Endothelial cell (in vitro differentiated cells): ENCODE measurements at places on chromosomes 7 and 10. TPM values are rescaled to one million over a fixed set of nuclear protein-coding genes. Genes with fewer than 3 reads are reported as not detected.

EN2 gene
- 2.1 TPM for total RNA-seq

RPEL1 gene
- not detected for total RNA-seq

BCCIP gene
- total RNA-seq = 39.4 TPM

SH2B2 gene
- total RNA-seq = 2.6 TPM

- no peak for DNase-seq
- no peaks in the 10 kb centered on the region for H3K36me3 ChIP-seq
- H3K27me3 ChIP-seq = no peaks in the 10 kb centered on the region
- no peak overlapping the region for H3K4me3 ChIP-seq
Observed at GRCh38 chr7:3697472-3697871, 396.4 kb downstream of the SDK1 start.

DNA sequence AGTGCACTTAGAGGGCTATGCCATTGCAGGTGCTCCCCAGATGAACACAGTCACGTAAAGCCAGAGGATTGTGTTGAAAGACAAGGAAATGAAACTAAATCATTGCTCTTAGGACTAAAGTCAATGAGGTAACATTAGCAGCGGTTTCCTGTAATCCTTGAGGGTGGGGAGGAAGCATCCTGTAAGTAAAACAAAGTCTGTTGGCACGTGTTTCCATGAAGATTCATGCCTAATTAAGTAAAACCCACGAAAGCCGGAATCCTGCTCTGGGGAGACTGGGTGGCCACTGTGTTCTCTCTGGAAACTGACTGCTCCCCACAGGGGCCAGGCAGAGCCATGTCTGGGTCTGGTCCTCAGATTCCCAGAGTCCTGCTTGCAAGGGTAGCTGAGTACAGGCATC, 18.3 kb downstream of the STEAP1B start:
- no peak for DNase-seq
- H3K36me3 ChIP-seq = peaks cover 8% of the 10 kb centered on the region
- no peak overlapping the region for H3K4me3 ChIP-seq
- H3K4me1 ChIP-seq = peaks cover 30% of the 10 kb centered on the region

- no peaks in the 10 kb centered on the region for H3K36me3 ChIP-seq
- H3K27me3 ChIP-seq = peaks cover 4% of the 10 kb centered on the region
- no peak for DNase-seq
- peaks cover 3% of the 10 kb centered on the region for H3K4me1 ChIP-seq
- no peak overlapping the region for H3K27ac ChIP-seq
Observed at GRCh38 chr10:48199580-48200377, 74.7 kb downstream of the FRMPD2 start.

DNA sequence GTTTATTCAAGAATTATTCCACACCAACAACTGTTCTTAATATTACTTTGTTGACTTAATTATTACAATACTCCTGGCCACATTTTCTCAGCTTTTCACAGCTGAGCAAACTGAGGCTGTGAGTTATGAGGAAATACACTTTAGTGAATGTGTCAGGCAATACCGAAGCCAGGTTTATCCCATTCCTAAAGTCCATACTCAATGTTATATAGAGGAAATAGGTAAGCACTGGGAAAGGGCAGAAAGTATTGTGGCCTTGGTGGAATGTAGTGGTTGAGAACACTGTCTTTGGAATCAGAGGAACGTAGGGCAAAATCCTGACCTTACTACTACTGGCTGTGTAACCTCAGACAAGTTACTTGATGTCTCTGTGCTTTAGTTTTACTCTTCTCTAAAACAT, 110.8 kb downstream of the CD36 start:
- no peaks in the 10 kb centered on the region for H3K4me1 ChIP-seq
- no peak overlapping the region for H3K4me3 ChIP-seq
- no peak for DNase-seq
- no peak overlapping the region for H3K27ac ChIP-seq
- no peaks in the 10 kb centered on the region for H3K36me3 ChIP-seq
- no peaks in the 10 kb centered on the region for H3K27me3 ChIP-seq

- H3K27me3 ChIP-seq = peaks cover 2% of the 10 kb centered on the region
- no peak overlapping the region for H3K4me3 ChIP-seq
- H3K27ac ChIP-seq = no peak overlapping the region
- H3K36me3 ChIP-seq = no peaks in the 10 kb centered on the region
- DNase-seq = no peak
Observed at GRCh38 chr7:120996988-120997345, 8.5 kb downstream of the CPED1 start.

- no peak overlapping the region for H3K27ac ChIP-seq
- H3K4me1 ChIP-seq = peaks cover 9% of the 10 kb centered on the region
- peaks cover 4% of the 10 kb centered on the region for H3K36me3 ChIP-seq
- peak overlapping the region; percentile 83 for H3K4me3 ChIP-seq
Observed at GRCh38 chr10:77638321-77639101, 903 bp upstream of the KCNMA1 start.

DNA sequence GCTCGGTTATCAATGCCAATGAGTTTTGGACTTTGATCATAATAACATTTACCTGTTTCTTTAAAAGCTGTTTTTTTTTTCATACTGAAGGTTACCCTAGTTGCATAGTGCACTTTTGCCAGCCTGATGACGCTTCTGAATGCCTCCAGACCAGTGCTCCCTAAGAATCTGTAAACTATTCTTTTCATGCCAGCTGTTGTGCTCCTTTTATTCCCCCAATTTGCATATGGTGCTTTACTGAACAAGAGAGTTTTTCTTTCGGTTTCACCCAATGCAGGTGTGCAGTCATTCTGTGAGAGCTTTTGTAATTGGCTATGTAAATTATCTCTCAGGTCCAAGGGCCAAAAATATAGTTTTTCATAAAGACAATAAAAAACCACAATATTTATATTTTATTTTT, 48.1 kb upstream of the GLCCI1 start:
- H3K36me3 ChIP-seq = no peaks in the 10 kb centered on the region
- no peak overlapping the region for H3K27ac ChIP-seq
- DNase-seq = no peak
- H3K4me1 ChIP-seq = no peaks in the 10 kb centered on the region
- H3K4me3 ChIP-seq = no peak overlapping the region

DNA sequence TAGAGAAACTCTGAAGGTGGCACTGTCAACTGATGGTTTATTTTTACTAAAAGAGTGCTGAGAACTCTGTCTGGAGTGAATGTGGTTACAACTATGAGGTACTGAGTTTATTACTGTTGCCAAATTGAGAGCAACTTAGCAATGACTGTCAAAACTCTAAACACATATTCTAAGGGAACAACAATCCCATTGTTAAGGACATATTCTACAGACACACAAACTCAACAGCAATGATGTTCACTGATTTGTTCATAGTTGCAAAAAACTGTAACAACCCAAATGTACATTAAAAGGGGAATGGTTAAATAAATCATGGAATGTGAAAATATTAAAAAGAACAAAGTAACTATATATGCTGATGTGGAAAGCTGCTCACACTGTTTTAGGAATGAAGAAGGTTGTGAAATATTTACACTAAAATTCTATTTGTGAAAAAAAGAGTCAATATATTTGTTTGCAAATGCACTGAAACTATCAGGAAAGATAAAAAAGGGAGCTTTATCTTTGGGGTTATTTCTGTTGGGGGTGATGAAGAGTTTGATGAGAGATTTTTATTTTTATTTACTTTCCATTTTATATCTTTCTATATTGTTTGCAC, 12.9 kb downstream of the PON2 start:
- H3K4me3 ChIP-seq = no peak overlapping the region
- no peak for DNase-seq
- peaks cover 28% of the 10 kb centered on the region for H3K4me1 ChIP-seq
- H3K27me3 ChIP-seq = peaks cover 2% of the 10 kb centered on the region
- peak overlapping the region; percentile 79 for H3K27ac ChIP-seq

- H3K4me3 ChIP-seq = no peak overlapping the region
- peaks cover 11% of the 10 kb centered on the region for H3K27me3 ChIP-seq
- DNase-seq = no peak
- H3K36me3 ChIP-seq = peaks cover 76% of the 10 kb centered on the region
- peaks cover 54% of the 10 kb centered on the region for H3K4me1 ChIP-seq
- peak overlapping the region; percentile 55 for H3K27ac ChIP-seq
Observed at GRCh38 chr7:99622596-99622995, 5.8 kb downstream of the ZSCAN25 start.

DNA sequence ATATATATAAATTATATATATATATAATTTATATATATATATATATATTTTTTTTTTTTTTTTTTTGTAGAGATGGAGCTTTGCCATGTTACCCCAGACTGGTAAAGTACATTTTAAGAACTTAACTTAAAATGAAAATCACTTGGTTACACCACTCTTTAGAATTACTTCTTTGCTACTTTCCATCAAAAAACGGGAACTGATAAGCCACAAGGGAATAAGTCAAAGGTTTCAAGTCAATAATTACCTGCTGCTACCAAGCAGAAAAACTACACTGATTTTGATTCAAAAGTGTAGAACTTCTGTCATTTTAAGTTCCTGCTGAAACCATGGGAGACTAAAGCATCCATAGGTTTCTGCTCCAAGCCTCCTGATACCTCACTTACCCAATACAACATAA, 12.2 kb downstream of the PPA1 start:
- no peak overlapping the region for H3K4me3 ChIP-seq
- H3K27ac ChIP-seq = no peak overlapping the region
- peaks cover 2% of the 10 kb centered on the region for H3K4me1 ChIP-seq
- H3K36me3 ChIP-seq = peaks cover 5% of the 10 kb centered on the region
- peaks cover 1% of the 10 kb centered on the region for H3K27me3 ChIP-seq

- H3K4me1 ChIP-seq = peaks cover 6% of the 10 kb centered on the region
- no peak for DNase-seq
- no peak overlapping the region for H3K4me3 ChIP-seq
Observed at GRCh38 chr7:55469721-55470120, 102.6 kb downstream of the VOPP1 start.

DNA sequence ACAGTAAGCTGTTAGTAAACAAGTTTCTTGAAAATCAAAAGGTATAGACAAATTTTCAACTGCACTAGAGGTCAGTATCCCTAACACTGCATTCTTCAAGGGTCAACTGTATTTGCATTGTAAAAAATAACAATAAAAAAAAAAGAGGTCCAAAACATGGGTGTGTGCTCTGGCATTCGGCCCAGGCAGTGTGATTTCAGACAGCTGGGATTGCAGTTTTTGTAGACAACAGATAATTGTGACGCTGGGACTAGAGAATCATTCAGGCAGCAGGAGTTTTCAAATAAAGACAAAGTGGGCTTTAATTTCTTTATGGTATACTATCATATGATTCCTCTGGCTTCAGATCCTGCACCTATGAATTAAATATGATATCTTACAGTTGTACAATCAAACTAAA, 543.2 kb upstream of the SEMA3D start:
- no peaks in the 10 kb centered on the region for H3K36me3 ChIP-seq
- H3K27ac ChIP-seq = no peak overlapping the region
- no peaks in the 10 kb centered on the region for H3K4me1 ChIP-seq

DNA sequence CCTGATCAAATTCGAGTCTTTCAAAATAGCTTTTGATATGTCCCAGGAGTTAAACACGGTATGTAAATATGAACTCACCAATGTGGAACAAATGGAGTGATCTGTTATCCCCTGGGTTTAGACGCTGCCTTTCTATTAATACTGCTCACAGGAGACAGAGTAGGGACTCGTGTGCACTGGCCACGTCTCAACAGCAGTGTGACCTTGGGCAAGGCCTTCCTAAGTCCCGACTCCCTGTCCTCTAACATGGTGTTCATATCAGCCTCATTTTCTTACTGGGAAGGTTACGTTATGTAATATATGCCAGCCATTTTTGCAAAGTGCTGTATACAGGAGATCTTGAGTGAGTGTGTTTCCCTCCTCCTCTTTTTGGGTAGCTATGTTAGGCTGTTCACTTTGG, 1.8 kb downstream of the WDR37 start:
- peak overlapping the region; percentile 98 for H3K4me3 ChIP-seq
- H3K36me3 ChIP-seq = peaks cover 8% of the 10 kb centered on the region
- peaks cover 62% of the 10 kb centered on the region for H3K4me1 ChIP-seq

- H3K36me3 ChIP-seq = no peaks in the 10 kb centered on the region
- H3K4me3 ChIP-seq = no peak overlapping the region
- H3K27me3 ChIP-seq = peaks cover 2% of the 10 kb centered on the region
- H3K27ac ChIP-seq = no peak overlapping the region
Observed at GRCh38 chr7:114627231-114627630, 212.6 kb downstream of the FOXP2 start.

- DNase-seq = no peak
- peaks cover 13% of the 10 kb centered on the region for H3K4me1 ChIP-seq
- no peak overlapping the region for H3K4me3 ChIP-seq
- H3K36me3 ChIP-seq = no peaks in the 10 kb centered on the region
Observed at GRCh38 chr10:83076443-83076842, 1062.9 kb upstream of the GHITM start.

DNA sequence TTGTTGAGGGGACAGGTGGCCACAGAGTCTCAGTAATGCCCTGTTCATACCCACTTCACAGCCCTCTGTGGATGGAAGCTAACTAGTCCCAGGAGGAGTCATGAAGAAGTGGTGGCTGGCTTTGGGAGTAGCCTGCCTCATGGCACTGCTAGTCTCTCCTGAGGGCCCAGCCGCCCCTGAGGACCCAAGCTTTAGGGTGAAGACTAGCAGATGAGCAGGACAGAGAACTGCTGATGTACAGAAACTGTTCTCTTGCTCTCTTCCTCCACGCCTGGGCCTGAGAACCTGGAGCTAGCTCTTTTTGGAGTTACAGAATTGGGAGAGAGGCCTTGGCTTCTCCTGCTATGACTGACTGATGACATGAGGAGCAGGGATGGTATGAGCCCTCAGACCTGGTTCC, 99.2 kb downstream of the RAMP3 start:
- H3K4me3 ChIP-seq = no peak overlapping the region
- no peak for DNase-seq
- H3K27ac ChIP-seq = no peak overlapping the region
- peaks cover 8% of the 10 kb centered on the region for H3K27me3 ChIP-seq

GRCh38 chr10:130634816-130635215, 498.6 kb downstream of the GLRX3 start:
- peaks cover 1% of the 10 kb centered on the region for H3K27me3 ChIP-seq
- no peak for DNase-seq
- no peak overlapping the region for H3K27ac ChIP-seq
- H3K4me3 ChIP-seq = no peak overlapping the region

- H3K4me1 ChIP-seq = no peaks in the 10 kb centered on the region
- no peak overlapping the region for H3K27ac ChIP-seq
- no peak for DNase-seq
- H3K4me3 ChIP-seq = no peak overlapping the region
- H3K36me3 ChIP-seq = peaks cover 8% of the 10 kb centered on the region
Observed at GRCh38 chr10:34157501-34157900, 657.6 kb downstream of the PARD3 start.

GRCh38 chr7:99679032-99679399, 780 bp downstream of the CYP3A5 start:
- no peak overlapping the region for H3K27ac ChIP-seq
- H3K36me3 ChIP-seq = peaks cover 15% of the 10 kb centered on the region
- peaks cover 9% of the 10 kb centered on the region for H3K4me1 ChIP-seq
- no peak for DNase-seq
- H3K27me3 ChIP-seq = peaks cover 4% of the 10 kb centered on the region
- no peak overlapping the region for H3K4me3 ChIP-seq

DNA sequence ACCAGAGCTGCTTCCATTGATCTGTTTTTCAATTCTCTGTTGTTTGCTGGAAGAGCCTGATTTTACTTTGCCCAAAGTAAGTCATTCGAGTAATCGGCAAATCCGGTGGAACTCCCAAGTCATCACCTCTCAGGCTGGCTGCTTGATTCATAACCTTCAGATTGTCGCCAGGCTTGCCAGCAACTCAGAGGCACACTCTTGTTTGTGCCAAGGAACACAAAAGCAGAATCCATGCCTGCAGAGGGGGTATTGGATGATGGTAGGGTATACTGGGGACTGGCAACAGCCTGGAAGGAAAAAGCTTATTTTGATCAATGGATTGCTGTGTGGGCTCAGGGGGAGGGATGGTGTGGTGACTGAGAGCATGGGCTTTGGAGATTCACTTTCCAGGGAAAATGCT, 542.4 kb downstream of the SORCS3 start:
- no peaks in the 10 kb centered on the region for H3K36me3 ChIP-seq
- no peak overlapping the region for H3K4me3 ChIP-seq
- H3K4me1 ChIP-seq = no peaks in the 10 kb centered on the region
- DNase-seq = no peak

- H3K27ac ChIP-seq = peak overlapping the region; percentile 85
- no peak for DNase-seq
- H3K36me3 ChIP-seq = peaks cover 4% of the 10 kb centered on the region
- peaks cover 2% of the 10 kb centered on the region for H3K27me3 ChIP-seq
Observed at GRCh38 chr10:1044146-1044545, 4.8 kb downstream of the IDI1 start.
